ENCODE measurements at places on chromosomes 1 and 21.

DNA sequence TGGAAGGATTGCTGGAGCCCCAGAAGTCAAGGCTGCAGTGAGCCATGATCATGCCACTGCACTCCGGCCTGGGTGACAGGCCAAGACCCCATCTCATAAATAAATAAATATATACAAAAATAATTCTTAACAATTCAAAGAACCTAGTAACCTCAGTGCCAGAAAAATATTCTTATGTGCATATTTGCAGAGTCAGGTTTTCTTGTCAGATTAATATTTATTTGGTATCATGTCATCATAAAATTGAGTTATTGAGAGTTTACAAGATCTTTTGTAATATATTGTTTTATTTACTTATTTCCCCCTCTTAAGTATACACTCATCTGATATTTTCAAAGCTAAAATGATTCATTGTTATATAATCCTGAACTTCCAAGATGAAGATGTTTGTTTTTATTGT lies 24.5 kb upstream of the AGL start:
- DNase-seq: no peak

DNA sequence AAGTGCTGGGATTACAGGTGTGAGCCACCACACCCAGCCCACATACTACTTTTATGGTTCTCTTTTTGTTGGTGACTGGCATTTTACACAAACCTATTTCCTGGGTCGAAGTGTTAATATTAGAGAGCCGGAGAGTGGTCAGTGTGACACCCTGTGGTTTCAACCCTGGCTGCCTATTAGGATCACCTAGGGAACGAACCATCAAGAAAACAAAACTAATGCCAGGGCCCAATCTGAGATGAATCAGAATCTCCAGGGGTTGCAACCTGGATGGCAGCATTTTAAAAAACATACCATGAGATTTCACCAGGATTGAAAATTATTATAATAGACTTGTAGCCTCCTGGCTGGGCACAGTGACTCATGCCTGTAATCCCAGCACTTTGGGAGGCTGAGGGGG lies 6.1 kb downstream of the MRPS21 start:
- DNase-seq: no peak

DNA sequence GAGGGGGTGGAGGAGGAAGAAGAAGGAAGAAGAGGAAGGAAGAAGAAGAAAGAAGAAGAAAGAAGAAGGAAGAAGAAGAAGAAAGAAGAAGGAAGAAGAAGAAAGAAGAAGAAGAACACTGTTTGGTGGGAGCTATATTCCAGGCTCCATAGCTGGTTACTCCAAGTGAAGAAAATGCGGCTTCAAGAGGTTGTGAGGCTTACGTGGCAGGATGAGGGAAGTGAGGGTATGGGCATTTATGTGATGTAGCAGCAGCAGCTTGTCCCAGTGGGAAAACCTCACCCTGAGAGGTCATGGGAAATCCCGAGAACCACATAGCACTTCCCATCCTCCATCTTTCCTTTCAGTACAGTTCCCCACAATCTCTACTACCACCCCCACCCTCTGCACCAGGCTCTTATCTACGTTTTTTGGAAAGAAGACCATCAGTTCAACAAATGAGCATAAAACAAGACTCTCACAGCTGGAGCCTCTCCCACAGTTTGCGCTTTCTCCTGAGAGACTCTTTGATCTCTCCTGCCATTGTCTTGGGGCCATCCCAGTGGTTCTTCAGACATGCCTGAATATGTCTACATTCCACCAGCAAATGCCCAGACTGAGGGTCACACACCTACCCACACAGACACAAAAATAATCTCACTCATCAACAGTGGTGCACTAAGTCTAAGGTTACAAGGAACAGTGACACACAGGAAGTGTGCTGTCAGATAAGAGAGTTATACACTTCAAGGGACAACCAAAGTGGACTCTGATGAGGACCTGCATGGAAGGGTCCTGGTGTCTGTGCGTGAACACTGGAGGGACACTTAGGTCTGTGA lies 77.9 kb upstream of the KCNJ15 start:
- DNase-seq: no peak

DNA sequence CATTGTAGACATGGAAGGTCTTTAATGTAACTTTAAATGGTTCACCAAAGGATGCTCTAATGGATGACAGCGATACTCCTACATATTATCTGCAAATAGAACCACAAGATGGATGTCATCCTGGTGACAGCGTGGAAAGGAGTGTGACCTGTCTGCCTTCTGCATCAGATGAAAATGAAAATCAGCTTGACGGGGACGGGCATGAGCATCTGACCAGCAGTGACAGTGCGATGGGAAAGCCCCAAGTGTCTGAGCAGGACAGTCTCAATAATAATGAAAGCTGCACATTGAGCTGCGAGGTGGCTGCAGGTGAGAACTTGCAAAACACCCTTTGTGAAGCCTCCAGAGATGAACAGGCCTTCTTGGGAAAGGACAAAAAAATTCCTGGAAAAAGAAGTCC lies 25.2 kb downstream of the CNST start:
- DNase-seq: no peak

DNA sequence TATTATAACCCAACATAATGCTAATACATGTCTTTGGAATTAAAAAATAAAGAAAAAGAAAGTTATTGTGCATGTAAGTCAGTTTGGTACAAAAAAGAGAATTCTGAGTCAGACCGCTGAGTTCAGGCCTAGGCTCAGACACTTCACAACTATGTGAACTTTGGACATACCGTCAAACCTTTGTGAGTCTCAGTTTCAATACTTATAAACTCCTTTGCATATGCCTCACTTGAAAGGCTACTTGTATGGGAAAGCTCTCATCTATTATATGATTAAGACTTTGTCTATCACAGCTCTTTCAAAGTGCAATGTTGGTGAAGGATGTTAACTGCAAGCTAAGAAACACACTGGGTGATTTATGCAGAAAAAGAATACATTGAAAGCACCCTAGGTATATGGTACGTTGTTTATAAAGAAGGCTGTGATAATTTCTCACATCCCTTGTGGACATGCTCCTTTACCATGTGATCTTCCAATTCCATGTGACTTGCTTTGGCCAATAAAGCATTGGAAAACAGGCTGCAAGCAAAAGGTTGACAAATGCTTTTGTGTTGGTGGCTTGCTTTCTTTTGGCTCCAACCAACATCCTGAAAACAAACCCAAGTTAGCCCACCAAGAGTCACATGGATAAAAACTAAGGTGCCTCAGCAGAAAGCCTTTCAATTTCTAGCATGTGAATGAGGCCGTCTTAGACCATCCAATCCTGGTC lies 49.6 kb downstream of the INTS7 start:
- DNase-seq: no peak

DNA sequence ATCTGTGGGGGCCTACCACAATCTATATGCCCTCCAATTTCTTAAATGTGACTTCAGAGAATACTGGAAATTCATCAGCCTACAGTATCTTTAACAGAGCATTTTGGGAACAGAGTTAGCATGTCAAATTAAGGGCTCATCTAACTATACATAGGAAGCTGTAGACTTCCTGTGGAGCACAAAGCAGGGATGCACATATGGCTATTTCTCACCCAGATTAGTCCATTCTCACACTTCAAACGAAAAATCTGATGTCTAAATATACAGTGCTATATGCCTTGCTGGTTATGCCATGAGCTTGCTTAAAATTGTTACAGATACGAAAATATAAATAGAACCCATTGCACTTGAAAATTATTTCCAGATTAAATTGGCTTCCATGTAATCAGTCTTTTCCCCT lies 1922.8 kb downstream of the MRPL39 start:
- DNase-seq: no peak

DNA sequence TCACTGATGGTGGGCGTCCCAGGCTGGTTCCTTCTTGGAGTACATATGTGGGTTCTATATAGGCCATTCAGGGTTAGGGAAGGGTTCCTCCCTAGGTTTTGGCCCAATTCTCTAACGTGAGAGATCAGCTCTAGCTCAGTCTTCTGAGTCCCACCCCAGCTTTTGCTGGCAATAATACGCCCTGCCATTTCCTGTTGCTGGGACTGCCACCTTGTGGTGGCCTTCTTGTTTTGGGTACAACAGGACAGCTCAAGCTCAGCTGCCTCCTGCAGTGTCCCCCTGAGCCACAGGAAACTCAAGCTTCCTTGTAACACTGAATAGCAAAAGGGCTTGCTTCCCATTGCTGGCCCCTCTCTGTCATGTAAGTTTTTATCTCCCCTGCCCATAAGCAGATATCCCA lies 77.8 kb downstream of the BACH1 start:
- peak; percentile 35 for DNase-seq

DNA sequence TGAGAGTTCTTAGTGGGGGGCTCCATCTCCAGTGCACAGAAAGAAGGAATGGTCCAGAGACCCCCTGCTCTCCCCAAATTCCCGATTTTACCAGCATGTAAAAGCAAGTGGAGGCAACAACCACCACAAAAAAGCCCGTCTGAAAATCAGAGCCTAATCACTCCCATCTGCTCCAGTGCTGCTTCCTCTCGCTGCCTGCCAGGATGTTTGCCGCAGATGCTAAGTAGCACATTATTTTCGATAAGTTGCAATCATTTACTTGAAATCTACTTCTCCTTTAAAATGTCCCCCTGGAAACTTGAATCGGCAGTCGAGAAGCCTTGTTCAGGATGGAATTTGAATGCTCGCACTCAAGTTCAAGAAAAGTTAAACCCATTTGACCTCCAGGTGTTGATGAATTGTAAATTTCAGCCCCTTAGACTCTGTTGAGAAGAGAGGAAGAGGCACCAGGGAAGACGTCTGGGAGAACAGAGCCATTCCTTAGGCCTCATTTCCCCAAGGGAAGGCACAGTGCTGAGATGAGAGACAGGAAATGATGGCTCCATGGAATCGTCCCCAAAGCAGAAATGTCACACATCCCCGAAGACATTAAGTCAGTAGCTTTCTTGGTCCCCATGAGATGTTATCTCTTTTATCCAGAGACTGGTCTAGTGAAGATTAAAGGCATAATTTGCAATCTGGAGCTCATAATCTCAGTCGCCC lies 221.3 kb downstream of the PBX1 start:
- DNase-seq: no peak

GRCh38 chr1:22250724-22251123 lies 107.8 kb upstream of the WNT4 start:
- DNase-seq: no peak

DNA sequence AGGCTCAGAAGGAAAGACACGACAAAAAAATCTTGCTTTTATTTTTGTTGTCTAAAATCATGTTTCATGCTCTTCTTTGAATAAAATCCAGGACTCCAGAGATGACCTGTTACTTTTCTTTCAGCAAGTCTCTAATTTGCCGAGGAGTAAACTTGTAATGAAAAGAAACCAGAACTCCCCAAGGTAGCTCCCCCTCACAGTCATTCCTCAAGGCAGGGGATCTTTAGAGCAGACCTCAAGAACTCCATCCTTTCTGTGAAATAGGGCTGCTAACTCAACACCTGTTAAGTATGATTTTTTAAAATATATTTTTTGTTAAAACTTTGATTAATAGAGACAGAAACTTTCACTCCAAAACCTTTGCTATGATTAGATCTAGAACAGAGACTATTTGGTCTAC lies 82.7 kb upstream of the ABCD3 start:
- no peak for DNase-seq

- DNase-seq: no peak
Observed at GRCh38 chr1:79585801-79586200, 579.3 kb upstream of the ADGRL4 start.

DNA sequence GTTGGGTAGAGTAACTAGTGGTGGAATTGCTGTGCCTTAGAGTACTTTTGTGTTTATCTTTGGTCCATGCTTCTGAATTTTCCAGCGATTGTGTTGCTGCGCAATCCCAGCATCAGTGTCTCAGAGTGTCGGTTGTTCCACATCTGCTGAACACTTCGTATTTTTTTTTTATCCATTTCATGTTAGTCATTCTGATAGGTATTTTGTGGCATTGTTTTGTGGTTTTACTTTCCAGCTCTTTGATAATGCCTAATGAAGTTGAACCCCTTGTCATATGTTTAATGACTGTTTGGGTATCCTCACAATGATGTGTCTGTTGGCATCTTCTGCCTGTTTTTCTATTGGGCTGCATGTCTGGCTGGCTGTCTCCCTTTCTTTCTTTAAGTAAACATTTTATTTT lies 13.6 kb downstream of the TUFT1 start:
- no peak for DNase-seq

- DNase-seq: peak; percentile 16
Observed at GRCh38 chr1:31891280-31891679, 46.9 kb downstream of the PTP4A2 start.

DNA sequence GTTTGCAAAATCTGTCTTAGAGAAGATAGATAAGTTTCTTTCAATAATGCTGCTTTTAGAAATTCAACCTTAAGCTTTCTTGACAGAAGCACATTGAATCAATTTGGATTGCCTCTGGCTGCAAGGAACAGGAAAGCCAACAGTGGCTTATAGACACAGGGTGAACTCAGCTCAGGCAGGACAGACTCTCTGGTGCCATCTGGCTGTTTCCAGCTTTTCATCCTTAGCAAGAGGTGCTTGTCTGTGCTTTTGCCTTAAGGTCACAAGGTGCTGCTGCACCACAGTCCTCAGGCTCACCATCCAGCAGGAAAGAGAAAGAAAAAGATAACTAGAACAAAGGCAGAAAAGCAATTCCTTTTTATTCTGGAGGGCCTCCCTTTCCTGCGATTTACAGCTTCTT lies 93.7 kb upstream of the ETS2 start:
- no peak for DNase-seq

DNA sequence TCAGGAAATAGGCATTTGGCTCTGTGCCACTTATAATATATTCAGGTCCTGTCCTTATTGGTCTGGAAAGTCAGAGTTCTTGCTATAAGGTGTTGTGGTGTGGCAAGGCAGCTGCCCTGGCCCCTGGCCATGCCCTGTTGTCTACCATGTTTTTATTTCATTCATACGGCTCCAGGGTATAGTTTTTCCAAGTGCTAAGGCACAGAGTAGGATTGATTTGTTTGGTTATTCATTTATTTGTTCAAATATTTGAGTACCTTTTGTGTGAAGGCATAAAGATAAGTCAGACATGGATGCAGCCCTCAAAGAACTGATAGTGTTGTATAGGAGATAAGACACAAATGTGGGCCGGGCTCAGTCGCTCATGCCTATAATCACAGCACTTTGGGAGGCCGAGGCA lies 10.1 kb downstream of the ZBTB8B start:
- no peak for DNase-seq

DNA sequence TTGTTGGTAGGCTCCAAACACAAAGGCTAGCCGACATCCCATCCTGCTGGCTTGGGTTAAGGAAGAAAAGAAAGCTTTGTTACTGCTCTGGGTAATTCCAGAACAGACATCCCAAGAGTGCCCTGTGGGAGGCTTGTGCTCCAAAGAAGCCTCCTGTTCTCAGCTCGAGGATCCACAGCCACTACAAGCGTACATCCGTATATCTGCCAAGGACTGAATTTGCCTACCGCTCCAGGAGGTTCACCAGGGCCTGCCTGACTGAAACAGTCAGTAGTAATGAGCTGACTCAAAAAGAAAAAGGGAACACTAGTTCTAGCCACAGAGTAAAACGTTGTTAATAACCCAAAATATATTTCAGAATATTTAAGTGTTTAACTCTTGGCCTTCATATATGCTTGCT lies 24.8 kb upstream of the MUTYH start:
- DNase-seq: no peak

DNA sequence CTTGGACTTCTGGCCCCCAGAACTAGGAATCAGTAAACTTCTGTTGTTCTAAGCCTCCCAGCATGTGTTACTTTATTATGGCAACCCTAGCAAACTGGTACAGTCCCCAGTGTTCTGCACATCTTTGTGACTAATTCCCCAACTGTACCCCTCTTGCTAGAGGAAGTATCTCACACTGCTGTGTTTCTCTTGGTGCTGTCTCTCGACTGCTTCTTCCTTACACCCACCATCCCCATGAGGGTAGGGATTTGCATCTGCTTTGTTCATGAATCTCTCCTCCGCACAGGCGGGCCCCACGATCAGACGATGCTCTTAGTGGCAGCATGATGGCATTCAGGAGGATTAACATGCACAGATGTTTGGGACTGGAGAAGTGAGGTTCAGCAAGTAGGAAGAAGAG lies 46.7 kb downstream of the CLIC6 start:
- DNase-seq: no peak
